ENCODE measurements at places on chromosomes 3 and 15.
A peak's percentile ranks its signal among the peaks of the same experiment; 100 is the strongest.

- no peak for DNase-seq
Measured at GRCh38 chr15:69999392-70000085, 98.2 kb downstream of the TLE3 start.

- peak; percentile 9 for DNase-seq
Measured at GRCh38 chr3:53346514-53346913, 829 bp downstream of the DCP1A start.

DNA sequence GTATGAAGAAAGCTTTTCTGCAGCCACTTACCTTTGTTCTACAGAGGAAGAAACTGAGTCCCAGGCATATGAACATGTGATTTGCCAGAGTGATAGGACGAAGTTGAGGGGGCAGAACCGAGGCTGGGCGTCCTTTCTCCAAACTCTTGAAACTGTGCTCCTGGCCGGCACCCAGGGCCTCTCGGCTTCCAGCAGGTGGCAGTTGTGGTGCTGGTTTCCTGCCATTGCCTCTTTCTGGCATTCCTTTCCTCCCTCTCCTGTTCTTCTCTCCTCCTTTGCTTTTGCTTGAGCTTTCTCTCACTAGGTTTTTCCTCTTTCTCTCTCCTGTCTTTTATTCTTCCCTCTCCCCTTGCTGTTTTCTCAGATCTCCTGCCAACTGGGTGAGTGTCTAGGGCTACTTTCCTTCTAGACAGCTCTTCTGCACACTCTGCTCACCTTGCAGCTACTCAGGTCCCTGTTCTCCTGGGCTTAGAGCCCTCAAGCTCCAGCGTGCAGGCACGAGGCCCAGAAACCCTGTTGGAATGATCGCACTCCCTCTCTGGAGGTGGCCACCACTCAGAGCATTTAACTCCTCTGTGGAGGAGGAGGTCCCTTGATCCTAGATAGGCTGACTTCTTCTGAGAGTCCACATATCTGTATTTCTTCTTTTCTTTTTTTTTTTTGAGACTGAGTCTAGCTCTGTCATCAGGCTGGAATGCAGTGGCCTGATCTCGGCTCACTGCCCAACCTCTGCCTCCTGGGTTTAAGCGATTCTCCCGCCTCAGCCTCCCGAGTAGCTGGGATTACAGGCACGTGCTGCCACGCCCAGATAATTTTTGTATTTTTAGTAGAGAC is 26.2 kb downstream of the TRAK1 start:
- peak; percentile 29 for DNase-seq

DNA sequence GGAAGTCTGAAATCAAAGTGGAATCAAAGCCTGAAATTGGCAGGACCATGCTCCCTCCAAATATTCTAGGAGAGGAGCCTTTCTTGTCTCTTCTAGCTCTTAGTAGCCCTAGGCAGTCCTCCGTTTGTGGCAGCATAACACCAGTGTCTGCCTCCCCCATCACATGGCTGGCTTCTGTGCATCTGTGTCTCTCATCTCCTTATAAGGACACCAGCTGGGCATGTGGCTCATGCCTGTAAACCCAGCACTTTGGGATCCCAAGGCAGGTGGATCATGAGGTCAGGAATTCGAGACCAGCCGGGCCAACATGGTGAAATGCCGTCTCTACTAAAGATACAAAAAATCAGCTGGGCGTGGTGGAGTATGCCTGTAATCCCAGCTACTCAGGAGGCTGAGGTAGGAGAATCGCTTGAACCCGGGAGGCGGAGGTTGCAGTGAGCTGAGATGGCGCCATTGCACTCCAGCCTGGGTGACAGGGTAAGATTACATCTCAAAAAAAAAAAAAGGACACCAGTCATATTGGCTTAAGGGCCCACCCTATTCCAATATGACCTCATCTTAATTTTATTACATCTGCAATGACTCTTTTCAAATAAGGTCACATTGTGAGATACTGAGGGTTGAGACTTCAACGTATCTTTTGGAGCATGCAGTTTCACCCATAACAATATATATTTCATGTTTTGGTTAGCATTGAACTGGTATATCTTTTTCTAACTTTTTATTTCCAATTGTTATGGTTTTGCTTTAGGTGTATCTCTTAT is 148.0 kb upstream of the TPM1 start:
- DNase-seq, result peak; percentile 52

DNA sequence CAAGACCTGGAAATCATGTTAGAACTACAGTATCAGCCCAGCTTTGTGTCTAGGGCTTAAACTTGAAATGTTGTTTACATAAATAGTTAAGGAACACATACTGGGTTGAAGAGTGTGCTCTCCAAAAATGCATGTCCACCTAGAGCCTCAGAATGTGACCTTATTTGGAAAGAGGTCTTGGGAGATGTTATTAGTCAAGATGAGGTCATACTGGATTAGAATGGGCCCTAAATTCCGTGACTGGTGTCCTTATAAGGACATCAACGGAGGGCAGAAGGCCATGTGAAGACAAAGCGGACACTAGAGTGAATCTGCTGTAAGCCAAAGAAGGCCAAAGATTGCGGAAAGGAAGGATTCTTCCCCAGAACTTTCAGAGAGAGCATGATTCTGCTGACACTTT is 759.2 kb upstream of the CFAP20DC start:
- no peak for DNase-seq

Measured in BE2C (cell line).